Activated T-helper 9 cell treated with anti-CD3 and anti-CD28 coated beads, Interleukin-2, amount 50 U/mL, for 16 hours (primary cell): ENCODE measurements at places on chromosomes 11 and 22.

GRCh38 chr11:16897470-16898061, 116.6 kb downstream of the PLEKHA7 start:
- DNase-seq = no peak

DNA sequence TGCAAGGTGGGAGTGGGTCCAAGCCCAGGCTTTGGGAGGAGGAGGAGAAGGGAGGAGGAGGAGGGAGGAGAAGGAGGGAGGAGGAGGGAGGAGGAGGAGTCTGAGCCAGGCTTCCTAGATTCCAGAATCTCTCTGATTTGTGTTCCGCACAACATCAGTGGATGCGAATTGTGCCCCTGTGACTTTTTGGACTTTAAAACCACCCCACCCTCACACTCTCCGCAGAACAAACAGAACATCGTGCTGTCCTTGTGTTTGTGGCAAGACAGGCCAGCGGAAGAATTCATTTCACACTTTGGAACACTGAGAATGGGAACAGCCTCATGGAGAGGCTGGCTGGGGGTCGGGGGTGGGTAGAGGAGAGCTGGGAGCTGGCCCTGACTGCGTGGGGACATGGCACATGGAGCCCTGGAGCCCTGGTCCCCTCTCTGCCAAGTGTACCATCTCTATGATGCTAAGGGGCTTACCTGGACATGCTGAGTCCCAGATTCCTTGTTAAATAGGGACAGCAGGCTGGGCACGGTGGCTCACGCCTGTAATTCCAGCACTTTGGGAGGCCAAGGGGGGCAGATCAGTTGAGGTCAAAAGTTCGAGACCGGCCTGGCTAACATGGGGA, 16.4 kb upstream of the SHANK2 start:
- DNase-seq = no peak

DNA sequence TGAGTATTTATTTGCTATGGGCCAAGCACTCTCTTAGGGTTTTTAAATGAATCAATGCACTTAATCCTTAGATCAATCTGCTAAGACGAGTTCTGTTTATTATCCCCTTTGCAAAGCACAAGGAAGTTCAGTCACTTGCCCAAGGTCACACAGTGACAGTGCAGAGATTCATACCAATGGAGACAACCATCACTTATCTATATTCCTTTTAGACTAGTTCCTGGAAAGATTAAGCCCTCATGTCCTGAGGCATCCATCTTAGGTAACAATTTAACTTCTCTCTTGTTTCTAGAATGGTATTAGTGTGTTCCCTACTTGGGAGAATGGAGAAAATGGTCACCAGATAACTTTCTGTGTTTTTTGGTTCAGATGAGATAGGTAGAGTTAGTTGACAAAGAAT, 28.3 kb downstream of the NF2 start:
- DNase-seq = no peak

GRCh38 chr22:40594924-40595323, 41.6 kb downstream of the MRTFA start:
- DNase-seq = no peak

GRCh38 chr11:134562941-134563471, 151.0 kb upstream of the B3GAT1 start:
- DNase-seq = no peak

- DNase-seq = no peak
Observed at GRCh38 chr11:12755510-12756453, 81.6 kb downstream of the TEAD1 start.
